COR-L47 (cell line): ENCODE measurements at places on chromosomes 3 and 15.

GRCh38 chr3:158167737-158168557 is 58.1 kb downstream of the RSRC1 start:
- DNase-seq, result no peak

GRCh38 chr15:96345560-96346399 is 15.3 kb downstream of the NR2F2 start:
- DNase-seq, result peak; percentile 63

DNA sequence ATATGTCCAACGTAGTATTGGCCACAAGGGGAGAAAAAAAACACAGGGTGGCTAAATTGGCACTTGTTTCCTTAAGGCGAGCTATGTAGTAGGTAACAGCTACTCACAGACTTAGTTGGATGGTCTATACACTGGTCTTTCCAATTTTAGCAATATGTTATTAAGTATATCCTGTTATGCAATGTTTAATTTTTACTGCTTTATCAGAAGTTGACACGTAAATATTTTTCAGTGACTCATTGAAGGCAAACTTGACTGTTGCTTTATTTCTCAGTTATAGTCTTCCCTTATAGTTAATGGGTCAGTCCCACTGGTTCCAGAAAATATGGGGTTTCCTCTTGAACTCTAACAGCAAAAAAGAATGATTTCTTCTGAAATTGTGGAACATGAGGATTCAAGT is 46.5 kb downstream of the ADPGK start:
- DNase-seq, result no peak

DNA sequence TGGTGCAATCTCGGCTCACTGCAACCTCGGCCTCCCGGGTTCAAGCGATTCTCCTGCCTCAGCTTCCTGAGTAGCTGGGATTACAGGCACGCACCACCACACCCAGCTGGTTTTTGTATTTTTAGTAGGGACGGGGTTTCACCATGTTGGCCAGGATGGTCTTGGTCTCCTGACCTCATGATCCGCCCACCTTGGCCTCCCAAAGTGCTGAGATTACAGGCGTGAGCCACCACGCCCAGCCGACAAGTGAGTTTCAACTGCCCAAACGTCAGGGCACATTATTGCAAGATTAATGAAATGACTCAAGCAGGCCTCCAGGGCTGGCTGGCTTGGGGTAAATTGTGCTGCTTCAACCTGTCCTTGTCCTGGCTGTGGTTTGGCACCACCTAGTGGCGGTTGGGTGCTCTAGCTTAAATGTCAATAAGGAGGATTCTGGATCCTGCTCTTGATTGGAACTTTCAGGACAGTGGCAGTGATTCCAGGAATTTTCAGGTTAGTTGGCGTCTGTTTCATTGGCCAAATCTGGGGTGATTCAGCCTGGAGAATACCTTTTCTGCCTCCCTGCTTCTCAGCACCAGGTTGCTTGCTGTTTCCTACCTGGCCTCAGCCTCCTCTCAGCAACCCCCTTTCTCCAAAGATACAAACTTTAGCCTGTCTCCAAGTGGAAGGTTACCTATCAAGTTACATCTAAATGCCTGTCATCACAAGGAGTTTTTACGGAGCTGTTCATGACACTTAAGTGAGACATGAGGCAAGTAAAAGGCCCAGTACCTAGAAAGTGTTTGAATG is 32.4 kb upstream of the SACM1L start:
- peak; percentile 56 for DNase-seq

- DNase-seq, result no peak
Observed at GRCh38 chr3:187005827-187006481, 75.6 kb downstream of the ST6GAL1 start.

DNA sequence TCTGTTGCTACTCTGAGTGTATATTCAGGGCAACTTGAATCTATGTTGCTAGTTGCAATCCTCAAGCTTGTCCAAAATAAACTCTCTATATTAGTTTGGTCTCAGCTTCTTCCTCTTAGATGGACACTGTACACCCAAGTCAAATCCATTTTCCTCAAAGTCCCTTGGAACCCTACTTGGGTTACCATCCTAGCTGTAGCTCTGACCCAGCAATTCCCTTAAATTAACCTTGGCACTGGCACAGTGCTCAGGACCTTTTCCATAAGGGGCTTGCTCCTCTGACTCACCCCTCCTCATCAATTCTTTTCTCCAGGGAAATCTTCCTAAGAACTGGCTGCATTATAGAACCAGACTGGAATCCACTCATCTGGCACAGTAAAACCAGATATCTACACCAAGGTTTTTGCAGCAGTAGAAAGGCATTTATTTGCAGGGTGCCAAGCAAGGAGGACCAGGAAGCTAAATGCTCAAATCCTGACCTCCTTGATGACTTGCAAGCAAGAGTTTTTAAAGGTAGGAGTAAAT is 44.9 kb upstream of the B3GALNT1 start:
- DNase-seq, result no peak

- DNase-seq, result no peak
Observed at GRCh38 chr3:133804896-133805295, 719 bp upstream of the SRPRB start.

DNA sequence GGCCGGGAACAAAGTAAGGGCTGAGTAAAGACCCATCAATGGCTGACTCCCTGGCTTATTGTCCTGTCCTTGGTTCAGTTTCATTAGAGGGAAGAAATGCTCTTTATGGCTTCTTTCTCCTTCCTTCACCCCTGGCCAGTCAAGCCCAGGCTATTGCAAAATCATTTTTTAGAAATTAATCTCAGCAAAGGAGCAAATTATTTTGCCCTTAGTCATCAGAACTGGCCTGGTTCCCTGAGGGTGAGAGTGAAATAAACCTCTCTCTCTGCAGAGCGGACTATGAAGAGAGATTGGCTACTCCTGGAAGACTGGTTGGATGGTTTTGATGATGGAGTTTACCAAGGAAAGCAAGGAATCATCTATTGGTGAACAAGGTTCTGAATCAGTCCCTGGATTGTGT is 52.7 kb upstream of the OXTR start:
- DNase-seq, result no peak

GRCh38 chr3:14565868-14566588 is 25.9 kb upstream of the GRIP2 start:
- no peak for DNase-seq

GRCh38 chr15:45589256-45589655 is 2.1 kb downstream of the BLOC1S6 start:
- no peak for DNase-seq

GRCh38 chr3:169297214-169297613 is 366.3 kb downstream of the MECOM start:
- DNase-seq, result no peak

- DNase-seq, result no peak
Observed at GRCh38 chr3:126837773-126838172, 133.7 kb downstream of the CHCHD6 start.

GRCh38 chr3:10198761-10199649 is 34.3 kb downstream of the IRAK2 start:
- DNase-seq, result no peak

GRCh38 chr3:87503900-87504498 is 227.6 kb upstream of the POU1F1 start:
- DNase-seq, result peak; percentile 49

DNA sequence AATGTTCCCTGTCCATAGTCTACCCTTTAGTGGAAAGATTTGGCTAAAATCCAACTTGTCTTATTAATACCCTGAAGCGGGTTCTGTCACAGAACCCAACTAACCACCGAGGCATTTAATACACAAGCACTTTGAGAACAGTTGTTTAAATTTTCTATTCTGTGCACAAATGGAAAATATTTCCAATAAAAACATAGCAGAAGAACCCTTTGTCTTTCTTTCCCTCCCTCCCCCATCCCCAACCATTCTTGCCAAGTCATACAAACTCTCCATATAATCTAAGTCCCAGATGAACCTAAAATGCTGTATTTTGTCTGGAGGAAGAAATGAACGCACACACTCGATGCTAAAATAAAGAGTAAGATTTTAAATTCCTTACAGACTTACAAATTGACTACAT is 126.9 kb upstream of the STRIT1 start:
- no peak for DNase-seq

DNA sequence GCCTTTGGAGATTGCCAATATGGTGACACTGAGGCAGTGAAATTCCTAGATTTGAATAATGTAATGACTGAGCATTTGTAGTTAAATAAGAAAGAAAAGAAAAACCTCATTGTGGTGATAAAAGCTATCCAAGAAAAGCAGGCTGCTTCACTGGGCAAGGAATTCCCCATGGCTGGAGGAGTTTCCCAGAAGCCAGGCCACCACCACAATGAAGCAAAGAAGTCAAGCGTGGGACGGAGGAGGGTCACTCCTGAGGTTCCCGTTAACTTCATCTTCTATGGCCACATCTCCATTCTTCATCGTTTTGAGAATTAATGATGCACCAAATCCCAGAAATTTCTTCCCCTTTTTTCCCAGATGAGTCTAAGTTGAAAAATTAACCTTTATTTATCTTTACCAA is 185.8 kb upstream of the BCL6 start:
- no peak for DNase-seq

- no peak for DNase-seq
Observed at GRCh38 chr3:99499235-99500158, 138.9 kb upstream of the COL8A1 start.

GRCh38 chr3:139293665-139294023 is 50.2 kb upstream of the MRPS22 start:
- DNase-seq, result no peak

- no peak for DNase-seq
Observed at GRCh38 chr3:16060945-16061344, 113.5 kb upstream of the GALNT15 start.

GRCh38 chr15:70561885-70562284 is 201.5 kb downstream of the UACA start:
- DNase-seq, result no peak

DNA sequence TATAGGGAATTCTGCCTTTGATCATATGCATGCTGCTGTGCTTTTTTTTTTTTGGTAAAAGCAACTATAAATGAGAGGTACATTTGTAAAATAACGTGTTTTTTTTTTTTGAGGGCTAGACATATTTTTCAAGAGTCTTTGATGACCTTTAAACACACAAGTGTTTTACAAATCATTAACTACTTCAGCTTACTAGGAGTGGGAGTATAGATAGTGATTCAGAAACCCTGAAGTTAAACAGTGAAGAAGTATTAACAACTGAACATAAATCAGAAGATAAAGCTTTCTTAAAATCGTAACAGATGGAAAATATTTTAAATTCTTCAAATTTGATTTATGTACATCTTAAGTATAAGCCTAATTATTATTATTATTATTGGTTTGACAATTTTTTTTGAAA is 2.9 kb upstream of the GMNC start:
- DNase-seq, result no peak

DNA sequence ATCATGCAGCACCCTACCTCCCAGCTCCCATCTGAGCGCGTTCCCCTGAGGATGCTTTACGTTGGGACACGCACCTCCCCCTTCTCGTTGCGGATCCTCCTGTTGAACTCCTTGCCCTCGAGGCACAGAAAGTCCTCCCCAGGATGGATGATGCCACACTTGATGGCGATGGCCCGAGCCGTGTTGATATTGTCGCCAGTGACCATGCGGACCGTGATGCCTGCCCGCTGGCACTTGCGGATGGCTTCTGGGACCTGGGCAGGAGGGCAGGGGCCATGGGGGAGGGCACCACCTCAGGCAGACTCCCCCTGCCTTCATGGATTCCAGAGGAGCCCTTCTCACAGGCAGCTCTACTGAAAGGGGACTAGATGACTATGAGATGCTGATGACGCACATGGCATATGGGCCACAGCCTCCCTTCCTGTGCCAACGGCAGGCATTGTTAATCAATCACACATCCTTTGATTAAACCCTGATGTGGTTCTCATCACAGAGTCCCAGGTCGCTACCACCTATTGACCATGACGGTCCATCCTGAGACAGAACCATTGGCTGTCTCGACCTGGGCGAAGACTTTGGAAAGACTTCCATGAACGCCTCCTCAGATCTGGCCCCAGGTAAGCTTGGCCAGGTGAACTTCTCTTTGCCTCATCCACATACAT is 29.5 kb upstream of the SEC13 start:
- DNase-seq, result no peak

- DNase-seq, result no peak
Observed at GRCh38 chr3:157469561-157470294, 33.1 kb downstream of the PTX3 start.

DNA sequence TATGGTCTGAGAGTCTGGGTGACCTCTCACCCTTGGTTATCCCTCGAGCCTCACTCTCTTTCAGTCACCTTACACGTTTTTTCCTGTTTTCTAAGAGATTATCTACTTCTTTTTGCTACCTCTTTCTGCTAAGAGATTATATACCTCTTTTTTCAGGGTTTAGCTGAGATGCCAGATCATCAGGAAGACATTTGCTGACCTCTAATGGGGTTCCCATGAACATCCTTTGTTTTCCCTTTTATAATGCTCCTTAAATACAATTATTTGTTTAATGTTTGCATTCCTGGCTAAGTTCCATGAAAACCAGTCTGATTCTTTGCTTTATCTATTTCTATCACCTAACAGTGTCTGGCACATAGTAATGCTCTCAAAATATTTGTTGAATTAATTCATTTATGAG is 39.6 kb downstream of the LEKR1 start:
- DNase-seq, result peak; percentile 46

GRCh38 chr3:173886-174285 is 22.7 kb upstream of the CHL1 start:
- no peak for DNase-seq
